Spinal cord (tissue), 10 donors: ENCODE measurements at places on chromosomes 6 and 20. TPM values are rescaled to one million over a fixed set of nuclear protein-coding genes. Genes with fewer than 3 reads are reported as not detected.

MYCT1 gene
- 13.0 TPM for total RNA-seq

SDC4 gene
- total RNA-seq, result 25.5 TPM

KCNK16 gene
- total RNA-seq, result not detected

BPIFB4 gene
- total RNA-seq, result not detected

TRIM15 gene
- not detected for total RNA-seq

BTBD3 gene
- total RNA-seq, result 152 TPM

ADGB gene
- 6.6 TPM for total RNA-seq
